Activated T-cell treated with anti-CD3 and anti-CD28 coated beads for 1 hour (primary cell): ENCODE measurements at places on chromosomes 13 and 19.

DNA sequence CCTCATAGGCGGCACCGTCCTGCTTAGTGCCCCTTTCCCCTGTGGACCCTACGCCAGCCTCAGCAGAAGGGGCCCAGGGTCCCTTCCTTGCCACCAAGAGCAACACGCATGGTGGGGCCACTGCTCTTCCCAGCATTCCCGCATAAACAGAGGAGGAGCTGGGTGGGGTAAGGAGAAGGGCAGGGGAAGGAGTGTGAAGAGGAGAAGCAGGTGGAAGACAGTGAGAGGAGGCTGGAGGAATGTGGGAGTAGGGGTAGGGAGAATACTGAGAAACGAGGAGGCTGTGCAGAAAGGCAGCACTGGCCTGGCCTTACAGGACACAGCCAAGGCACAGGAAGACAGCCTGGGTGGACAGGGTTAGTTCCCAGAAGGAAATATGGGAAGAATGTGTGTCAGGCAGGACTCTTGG is 43.9 kb downstream of the ZNF331 start:
- DNase-seq, result no peak

DNA sequence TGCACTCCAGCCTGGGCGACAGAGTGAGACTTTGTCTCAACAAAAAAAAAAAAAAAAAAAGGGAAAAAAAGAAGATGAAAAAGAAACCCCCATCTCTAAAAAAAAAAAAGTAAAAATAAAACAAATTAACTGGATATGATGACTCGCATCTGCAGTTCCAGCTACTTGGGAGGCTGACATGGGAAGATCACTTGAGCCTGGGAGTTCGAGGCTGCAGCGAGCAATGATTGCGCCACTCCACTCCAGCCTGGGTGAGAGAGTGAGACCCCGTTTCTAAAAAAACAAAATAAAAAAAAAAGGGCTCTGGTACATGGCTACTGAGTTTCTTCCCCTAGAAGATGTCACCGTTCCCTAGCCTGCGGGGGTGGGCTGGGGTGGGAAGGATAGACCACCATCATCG is 2.4 kb upstream of the CATSPERG start:
- DNase-seq, result no peak

DNA sequence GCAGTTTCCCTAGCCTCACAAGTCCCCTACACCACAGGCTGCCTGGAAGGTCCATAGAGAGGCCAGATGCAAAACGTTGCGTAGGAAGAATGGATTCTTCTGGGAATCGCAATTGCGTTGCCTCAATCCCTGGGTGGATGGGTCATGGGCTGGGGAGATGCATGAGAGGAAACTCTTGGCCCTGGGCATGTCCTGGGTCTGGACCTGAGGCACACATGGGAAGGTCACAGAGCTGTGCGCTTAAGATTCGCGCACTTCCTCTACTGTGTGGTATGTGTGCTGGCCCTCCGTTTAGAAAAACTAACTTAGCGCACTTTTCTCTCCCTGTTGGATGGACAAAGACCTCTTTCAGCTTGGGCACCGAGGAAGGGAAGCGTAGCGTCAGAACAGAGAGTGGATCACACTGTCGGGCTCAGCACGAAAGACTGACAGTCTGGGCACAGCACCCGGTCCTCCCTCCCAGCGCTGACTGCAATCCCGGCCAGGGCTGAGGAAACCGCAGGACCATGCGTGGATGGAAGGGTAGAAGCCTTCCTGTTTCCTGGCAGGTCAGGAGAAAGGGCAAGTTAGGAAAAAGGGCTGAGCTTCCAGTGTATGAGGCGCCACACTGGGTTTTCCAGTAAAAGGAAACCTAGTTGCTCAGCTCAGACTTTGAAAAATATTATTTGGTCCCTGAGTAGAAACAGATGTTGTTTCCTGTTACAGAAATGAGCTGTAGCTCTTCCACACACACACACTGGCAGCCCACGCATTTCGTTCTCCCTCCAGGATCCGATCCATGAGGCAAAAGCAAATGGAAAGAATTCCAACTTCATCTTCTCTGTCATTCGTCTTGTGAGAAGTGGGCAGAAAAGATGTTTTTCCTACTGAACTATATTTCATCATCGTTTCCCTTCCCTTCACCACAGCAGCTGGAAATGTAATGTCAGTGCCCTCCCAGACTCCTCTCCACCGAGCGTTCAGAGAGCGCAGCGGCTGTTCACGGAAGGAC is 86.0 kb downstream of the ING1 start:
- no peak for DNase-seq

DNA sequence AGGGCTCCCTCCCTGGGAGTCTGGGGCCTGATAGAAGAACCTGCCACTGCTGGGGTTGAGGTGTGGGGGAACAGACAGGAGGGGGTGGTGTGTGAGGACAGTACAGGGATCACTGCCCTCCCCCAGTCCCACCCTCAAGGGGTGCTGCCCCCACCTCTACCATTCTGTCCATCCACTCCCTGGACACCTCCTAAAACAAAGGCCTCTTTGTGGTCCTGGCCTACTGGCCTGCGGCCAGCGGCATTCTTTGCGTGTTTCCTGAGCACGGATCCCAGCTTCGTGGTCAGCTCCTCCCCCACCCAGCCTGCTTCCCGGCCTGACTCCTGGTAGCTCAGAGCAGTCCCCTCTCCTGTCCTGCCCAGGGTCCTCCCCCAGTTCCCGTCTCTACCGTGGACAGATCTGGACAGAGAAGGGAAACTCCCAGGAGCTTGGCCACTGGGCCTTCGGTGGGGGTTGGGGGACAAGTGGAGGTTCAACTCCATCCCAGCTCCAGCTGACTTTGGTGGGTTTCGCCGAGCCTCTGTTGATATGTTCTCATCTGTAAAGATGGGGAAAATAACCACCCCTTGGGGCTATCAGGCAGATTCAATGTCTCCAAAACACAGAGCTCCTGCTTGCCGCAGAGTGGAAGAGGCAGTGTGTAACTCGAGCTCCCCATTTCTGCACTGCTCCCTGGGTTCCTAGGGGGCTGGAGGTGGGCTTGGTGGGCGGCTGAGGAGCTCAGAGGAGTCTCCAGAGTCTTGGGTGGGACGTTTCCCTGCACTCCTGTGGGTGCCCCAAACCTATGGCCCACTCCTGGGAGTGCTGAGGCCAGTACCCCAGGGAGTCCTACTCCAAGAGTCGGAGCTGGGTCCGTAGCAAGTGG is 48.7 kb downstream of the LYL1 start:
- DNase-seq, result no peak

DNA sequence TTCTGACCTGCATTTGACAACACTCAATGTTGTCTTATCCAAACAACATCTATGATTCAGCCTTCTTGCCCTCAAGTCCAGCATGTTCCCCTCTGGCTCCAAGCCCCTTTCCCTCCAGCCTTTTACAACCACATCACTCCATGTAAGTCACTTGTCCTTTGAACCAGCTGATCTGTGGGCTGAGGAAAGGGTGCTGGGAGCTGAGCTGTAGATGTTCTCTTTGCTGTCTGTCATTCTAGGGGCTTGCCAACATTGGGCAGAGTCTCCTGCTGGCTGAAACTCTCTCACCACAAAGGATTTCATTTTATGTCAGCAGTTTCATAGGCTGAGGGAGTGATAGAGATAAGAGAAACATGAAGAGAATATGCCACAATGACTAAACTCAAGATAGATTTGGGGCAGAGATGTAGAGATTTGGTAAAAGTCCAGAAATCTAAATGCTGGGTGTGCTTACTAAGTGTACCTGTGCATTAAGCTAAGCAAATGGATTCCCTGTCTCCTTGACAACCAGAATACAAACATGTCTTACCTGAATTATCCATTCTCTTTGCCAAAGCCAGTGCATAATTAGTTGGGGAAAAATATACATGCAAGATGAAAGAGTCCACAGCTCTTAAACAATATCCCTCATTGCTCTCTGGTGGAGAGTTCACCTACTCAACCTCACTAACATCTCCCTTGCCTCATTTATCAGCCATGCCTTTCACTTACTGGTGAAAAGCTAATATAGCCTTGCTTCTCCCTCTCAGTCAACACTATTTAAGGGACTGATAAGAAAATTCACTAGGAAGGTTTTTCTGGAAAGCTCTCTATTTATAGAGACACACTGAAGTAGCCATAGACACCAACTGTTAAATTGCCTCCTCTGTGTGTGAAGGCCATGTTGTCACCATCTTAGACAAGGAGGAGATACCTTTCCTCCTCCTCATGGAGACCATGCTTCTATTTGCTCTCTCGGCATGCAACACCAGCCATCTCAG is 175.5 kb upstream of the SERP2 start:
- no peak for DNase-seq
